ENCODE measurements at places on chromosomes 3 and 15. TPM values are rescaled to one million over a fixed set of nuclear protein-coding genes. Genes with fewer than 3 reads are reported as not detected.

The KLHL40 gene
- total RNA-seq = not detected

The AHSG gene
- total RNA-seq = not detected

- no peaks in the 10 kb centered on the region for H3K4me1 ChIP-seq
- H3K27me3 ChIP-seq = peaks cover 31% of the 10 kb centered on the region
- H3K27ac ChIP-seq = no peak overlapping the region
These were observed 9.3 kb downstream of the PSTPIP1 start for GRCh38 chr15:77004189-77004588.

DNA sequence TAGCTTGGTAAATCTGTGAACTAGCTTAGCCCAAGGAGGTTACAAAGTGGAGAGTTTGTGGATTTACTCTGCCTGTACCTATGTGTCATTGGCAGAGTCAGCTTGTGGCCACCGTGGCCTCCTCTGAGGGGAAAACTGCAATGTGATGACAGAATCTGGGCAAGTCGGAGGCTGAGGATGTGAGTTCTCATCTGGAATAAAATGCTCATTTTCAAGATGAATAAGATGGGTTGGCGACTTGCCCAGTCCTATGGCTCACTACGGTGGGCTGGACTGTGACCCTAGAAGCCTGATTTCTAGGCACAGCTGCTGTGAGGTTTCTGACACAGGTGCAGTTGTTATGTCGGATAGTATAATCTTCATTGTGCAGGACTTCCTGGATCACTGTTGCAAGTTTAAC, 83.7 kb downstream of the ETV5 start:
- peaks cover 24% of the 10 kb centered on the region for H3K4me1 ChIP-seq
- H3K36me3 ChIP-seq = no peaks in the 10 kb centered on the region
- peak; percentile 48 for DNase-seq
- no peak overlapping the region for H3K27ac ChIP-seq
- no peaks in the 10 kb centered on the region for H3K27me3 ChIP-seq
- H3K4me3 ChIP-seq = no peak overlapping the region

GRCh38 chr3:71512000-71512399, 71.5 kb downstream of the FOXP1 start:
- H3K4me3 ChIP-seq = no peak overlapping the region
- peaks cover under 1% of the 10 kb centered on the region for H3K36me3 ChIP-seq

DNA sequence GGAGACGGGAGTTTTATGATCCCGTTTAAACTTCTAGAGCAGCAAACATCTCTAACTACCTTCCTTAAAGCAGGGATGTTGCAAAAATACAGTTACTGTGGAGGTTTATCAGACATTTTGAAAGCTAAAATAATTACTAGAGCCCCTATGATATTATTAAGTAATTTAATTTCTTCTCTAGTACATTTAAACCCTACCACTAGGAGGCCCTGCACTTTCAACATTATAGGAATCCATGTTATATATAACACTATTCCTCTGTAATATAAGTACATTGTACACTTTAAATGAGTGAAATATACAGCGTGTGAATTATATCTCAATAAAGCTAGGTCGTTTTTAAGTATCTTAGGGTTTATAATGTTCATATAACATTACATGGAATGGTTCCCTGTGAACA, 11.5 kb downstream of the SETMAR start:
- no peak for DNase-seq
- H3K4me1 ChIP-seq = peaks cover 7% of the 10 kb centered on the region
- H3K27ac ChIP-seq = no peak overlapping the region
